Mammary epithelial cell (primary cell): ENCODE measurements at places on chromosomes 6 and 20.

DNA sequence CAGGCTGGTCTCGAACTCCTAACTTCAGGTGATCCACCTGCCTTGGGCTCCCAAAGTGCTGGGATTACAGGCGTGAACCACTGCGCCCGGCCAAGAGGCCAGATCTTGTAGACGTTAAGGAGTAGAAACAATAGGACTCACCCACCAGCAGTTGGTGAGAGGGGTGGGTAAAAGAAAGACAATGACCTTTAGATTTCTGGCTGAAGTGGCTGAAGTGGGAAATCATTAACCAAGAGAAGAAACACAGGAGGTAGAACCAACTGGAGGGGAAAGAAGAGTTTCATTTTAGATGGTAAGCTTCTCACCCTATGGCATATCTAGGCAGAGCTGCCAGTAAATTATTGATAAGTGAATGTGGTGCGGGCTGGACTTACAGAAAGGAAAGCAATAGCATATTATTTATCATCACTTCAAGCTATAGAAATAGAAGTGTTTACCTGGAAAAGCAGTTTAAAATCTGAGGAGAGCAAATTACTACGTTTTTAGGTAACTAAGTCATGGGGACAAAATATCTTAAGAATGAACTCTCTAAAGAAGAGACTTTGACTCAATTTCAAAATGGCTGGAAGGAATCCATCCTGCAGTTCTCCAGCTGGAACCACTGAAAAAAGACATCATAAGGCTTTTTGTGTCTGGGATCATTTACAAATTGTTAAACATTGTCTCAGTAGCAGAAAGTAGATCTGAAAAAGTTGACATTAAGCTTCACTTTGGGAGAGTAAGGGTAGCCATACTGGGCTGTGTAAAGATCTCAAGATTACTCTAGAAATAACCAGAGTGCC lies 109.6 kb downstream of the ALDH8A1 start:
- DNase-seq, result no peak

DNA sequence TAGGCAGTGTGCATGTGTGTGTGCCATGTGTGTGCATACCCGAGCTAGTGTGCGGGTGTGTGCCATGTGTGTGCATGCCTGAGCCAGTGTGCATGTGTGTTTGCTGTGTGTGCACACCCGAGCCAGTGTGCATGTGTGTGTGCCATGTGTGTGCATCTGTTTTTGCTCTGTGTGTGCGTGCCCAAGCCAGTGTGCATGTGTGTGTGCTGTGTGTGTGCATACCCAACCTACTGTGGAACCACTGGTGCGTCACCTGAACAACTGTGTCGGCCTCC lies 5.7 kb downstream of the RBBP8NL start:
- no peak for DNase-seq

DNA sequence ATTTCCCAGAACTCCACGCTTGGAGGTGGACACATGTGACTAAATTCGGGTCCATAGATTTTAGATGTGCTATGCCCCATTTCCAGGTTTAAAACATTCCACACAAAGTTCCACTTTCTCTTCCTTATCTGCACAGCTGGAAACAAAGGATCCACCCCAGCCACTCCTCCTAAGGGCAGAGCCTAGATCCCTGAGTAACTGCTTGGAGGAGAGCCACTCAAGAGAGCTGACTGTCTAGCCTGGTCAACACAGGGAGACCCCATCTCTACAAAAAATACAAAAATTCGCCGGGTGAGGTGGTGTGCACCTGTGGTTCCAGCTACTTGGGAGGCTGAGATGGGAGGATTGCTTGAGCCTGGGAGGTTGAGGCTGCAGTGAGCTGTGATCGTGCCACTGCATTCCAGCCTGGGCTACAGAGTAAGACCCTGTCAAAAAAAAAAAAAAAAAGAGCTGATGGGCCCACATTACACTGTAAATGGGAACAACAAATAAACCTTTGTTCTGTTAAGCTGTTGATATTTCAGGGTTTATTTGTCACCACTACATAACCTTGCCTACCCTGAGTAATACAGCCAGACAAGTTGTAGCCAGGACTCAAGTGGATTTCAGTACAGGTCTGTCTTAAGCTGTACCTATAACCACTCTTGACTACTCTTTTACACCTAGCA lies 25.8 kb upstream of the SNRPC start:
- DNase-seq, result peak; percentile 25

- no peak for DNase-seq
These were observed 59.6 kb upstream of the AFDN start for GRCh38 chr6:167766986-167767714.

DNA sequence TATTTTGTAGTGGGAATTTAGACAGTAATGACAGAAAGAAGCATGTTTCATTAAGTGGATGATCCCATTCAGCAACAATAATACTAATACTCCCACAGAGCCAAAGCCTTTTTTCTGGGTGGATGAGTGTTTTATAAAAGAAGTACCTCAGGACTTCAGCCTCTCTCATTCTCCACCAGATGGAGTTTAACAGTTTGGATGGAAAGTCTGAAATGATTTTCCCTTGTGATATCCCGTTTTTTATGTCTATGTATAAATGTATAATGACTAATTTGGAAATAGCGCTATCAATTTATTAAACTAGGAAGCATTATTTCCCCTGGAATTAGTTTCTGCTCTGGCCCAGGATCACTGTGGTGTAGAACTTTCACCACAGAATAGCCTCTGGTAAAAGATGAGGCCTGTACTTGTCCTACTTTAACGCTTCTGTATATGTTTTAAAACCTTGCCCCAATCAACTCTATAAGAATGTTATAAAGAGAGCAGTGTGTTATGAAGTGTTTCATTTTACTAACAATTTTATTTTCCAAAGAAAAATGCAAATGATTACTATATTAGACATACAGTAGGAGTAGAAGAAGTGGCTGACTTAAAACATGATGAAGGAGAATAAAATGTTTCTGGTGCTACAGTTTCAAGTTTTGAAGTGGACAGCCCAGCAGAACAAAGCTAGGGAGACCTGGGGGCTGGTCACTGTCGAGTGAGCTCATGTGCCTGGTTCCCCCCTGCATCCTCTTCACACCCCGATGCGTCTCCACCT lies 135.6 kb downstream of the HIVEP1 start:
- no peak for DNase-seq

GRCh38 chr20:5182615-5183254 lies 55.9 kb downstream of the CDS2 start:
- no peak for DNase-seq
